Activated effector memory CD4-positive, alpha-beta T cell treated with Interleukin-2 at 50 U/mL for 16 hours (primary cell): ENCODE measurements at places on chromosomes 4 and X.

DNA sequence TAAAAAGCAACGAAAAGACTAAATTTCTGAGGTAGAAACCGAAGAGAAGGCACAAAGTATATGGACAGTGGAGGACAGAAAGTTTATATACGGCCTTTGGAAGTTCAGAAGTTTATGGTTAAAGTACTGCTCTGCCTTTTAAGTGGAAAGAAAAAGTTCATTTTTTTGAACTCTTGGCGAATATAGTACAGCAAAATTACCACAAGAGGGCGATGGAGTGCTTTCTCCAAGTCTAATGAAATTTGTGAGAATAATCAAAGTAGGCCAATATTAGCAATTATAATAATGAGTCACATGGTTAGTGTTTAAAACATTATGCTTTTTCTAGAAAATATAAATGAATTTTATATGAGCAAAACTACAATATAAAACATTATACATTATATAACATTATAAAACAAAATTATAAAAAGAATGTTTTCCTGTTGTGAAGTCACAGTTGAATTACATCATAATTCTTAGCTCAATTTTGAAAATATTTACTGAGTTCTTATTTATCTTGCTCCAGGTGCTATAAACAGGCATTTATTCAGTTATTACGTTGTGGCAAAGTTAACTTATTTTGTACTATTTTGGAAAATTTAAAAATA, 136.2 kb upstream of the BMPR1B start:
- no peak for DNase-seq

GRCh38 chr4:101238706-101239105, 108.6 kb downstream of the PPP3CA start:
- no peak for DNase-seq

GRCh38 chr4:168221301-168221700, 97.3 kb downstream of the DDX60 start:
- no peak for DNase-seq

DNA sequence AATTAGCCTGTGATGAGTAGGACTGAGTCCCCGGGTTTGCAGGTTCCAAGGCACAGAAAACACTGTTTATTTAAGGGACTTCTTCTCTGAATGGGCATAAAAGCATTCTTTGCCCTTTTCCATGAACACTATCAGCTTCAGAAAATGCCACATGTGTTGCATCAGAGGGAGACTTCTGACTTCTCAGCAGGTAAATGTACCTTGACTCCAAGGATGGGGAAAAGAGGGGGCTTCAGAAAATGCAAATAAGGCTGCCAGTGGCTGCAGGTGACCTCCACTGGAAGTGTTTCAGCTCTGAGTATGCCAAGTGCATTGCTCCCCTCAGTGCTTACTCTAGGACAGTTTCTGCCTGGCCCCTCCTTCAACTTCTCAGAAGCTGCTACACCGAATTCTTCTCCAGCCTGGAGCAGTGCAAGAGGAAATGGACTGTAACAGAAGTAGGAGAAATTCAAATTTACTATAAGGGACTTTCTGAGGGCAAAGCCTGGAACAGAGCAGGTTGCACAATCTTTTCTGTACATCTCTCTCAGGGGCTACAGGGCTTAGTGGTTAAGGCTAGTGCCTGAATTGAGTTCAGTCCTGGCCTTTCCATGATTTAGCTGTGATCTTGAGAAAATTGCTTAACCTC, 233.2 kb downstream of the PTTG2 start:
- DNase-seq: no peak

DNA sequence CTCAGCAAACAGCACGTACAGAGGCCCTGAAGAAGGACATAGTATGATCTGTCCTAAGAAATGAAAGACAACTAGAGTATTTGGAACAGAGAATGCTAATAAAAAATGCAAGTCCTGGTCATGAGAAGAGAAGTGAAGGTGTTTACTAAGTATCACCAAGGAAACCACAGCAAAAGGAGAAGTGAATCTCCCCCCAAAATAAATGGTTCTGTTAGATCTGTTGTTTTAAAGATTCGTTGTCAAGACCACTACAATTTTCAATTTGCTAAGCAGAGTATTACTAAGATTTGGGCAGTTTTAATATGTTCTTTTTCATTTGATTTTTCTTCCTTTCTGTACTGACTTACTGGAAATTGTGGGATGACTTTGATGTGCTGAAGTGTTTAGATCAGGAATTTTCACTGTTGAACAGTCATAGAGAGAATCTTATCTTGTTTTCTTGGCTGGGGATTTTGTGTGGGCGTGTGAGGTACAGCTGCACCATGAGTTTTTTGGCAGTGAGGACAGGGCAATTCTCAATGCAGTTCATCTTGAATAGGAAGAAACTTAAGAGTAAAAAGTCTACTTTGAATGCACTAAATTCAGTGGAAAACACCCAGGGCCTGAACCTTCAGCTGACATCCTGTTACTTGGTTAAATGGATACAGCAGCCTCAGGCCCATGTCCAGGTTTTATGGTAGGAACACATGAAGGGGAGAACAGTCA, 132.2 kb downstream of the STIM2 start:
- DNase-seq: no peak

GRCh38 chr4:152909901-152910300, 26.2 kb upstream of the FHDC1 start:
- no peak for DNase-seq

- no peak for DNase-seq
These were observed 85.9 kb upstream of the HELT start for GRCh38 chr4:184932343-184932742.

DNA sequence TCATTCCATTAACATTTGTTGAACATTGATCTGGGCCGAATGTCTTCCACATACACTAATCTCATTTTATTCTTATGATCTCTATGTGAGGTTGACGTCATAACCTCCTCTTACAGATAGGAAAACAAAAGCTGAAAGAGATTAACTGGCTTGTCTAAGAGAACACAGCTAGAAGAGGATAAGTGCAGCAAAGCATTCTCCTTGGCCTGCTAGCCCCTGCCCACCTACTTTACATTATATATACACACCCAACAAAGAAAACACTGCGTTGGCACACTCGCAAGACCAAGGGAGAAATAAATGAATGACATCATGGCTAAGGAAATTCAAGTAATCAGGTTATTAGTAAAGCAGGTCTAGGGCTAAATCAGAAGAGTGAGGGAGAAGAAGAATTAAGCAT, 138.4 kb downstream of the PARM1 start:
- no peak for DNase-seq

DNA sequence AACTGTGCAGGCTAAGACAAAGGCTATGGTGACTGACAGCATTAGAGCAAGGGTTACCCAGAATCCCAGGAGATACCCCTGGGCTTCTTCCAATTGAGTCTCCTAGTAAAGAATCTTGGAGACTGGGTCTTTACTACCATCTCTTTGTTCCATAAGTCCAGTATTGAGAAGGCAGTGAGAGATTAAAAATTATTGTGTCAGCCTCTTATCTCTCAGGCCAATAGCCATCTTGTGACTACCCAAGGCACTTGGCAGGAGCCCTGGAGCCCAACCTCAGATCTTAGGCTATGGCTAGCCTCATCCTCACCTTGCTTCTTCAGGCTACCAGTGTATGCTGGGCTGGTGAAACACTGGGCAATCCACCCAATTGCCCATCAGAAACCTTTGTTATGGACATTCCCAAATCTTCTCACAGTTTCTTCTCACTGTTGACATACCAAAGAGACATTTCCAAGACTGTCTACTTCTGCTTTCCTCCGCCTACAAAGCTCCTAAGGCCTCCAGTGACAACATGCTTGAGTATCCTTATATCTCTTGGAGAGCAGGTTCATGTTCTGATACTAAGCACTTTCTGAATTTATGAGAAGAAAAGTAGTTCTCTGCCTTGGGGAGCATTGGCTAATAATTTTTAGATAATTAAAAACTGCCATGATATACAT, 76.3 kb upstream of the STIM2 start:
- no peak for DNase-seq

GRCh38 chr4:14659286-14659685, 343.0 kb upstream of the CPEB2 start:
- no peak for DNase-seq

- no peak for DNase-seq
These were observed 333.8 kb downstream of the ANK2 start for GRCh38 chr4:113383111-113383785.

DNA sequence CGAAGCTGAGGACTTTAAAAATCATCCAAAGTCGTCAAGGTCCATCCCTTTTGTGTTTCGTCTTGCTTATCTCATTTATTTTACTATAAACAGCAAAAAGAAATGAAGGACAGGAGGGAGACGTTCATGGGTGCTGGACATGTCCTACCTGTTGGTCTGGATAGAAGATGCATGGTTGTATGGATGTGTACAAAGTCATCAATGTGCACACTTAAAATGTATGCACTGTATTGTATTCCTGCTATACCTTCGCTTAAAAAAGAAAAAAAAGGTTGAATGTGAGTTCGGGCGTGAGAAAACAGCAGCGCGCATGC, 313 bp upstream of the BLOC1S4 start:
- no peak for DNase-seq

GRCh38 chr4:38868059-38868960, 704 bp downstream of the FAM114A1 start:
- DNase-seq: no peak

DNA sequence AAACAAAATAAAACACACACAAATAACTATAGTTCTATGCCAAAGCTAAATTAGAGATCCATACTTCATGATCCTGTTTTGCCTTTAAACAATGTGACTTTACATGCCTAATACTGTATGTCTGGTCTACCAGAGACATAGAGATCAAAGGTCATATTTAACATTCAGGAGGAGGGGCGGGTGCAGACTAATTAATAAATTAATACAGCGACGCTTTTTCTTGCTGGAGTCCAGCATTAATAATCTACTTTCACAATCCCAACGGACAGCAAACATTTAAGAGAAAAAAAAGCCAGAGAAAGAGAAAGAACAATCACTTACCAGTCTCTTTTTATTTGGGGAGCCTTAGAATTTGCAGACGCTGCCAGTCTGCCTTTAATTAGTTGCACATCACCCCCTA, 509 bp downstream of the CXXC4 start:
- no peak for DNase-seq

- no peak for DNase-seq
These were observed 62.5 kb downstream of the NSD2 start for GRCh38 chr4:1933700-1934099.

DNA sequence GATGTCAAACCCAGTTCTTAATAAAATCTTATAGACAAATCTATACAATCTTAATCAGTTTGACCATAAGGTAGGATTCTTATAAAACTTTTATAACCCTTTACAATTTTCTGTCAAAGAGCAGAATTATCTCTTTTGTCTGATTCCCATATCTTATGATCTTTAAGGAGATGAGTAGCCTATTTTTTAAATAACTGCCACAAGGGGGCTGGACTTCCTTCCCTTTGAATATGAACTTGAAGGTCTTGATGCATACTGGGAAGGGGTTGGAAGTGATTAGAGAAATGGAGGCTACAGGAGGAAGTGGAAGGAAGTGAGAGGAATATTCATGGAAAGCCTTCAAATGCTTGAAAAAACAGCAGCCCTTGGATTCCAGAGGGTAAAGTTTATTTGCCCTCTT, 111.1 kb downstream of the APOOL start:
- DNase-seq: no peak

DNA sequence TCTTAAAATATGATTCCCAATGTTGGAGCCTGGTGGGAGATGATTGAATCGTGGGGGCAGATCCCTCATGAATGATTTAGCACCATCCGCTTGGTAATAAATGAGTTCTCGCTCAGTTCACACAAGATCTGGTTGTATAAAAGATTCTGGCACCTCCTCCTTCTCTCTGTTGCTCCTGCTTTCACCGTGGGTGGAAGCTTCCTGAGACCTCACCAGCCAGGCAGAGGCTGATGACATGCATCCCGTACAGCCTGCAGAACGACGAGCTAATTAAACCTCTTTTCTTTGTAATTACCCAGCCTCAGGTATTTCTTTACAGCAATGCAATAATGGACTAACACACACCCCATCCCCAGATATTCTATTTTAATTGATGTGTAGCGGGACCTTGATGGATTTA, 162.2 kb downstream of the NPFFR2 start:
- DNase-seq: no peak

DNA sequence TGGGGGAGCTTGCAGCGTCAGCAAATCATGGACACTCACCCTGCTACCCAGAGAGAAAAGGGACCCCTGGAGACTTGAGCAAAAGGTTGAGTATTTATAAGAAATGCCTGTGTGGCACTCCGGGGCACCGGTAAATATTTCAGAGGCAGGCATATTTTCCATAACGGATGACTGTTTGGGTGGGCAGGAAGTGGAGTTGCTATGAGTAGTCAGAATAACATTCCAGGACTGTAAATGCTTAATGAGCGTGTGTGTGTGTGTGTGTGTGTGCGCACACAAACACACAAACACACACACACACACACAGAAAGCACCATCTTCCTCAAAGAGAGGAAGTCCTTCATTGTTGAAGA, 74.6 kb downstream of the MXRA5 start:
- DNase-seq: no peak

- no peak for DNase-seq
These were observed 88.4 kb downstream of the WDFY3 start for GRCh38 chr4:84878090-84878489.

- no peak for DNase-seq
These were observed 1.7 kb downstream of the HCFC1 start for GRCh38 chrX:153969904-153970356.

DNA sequence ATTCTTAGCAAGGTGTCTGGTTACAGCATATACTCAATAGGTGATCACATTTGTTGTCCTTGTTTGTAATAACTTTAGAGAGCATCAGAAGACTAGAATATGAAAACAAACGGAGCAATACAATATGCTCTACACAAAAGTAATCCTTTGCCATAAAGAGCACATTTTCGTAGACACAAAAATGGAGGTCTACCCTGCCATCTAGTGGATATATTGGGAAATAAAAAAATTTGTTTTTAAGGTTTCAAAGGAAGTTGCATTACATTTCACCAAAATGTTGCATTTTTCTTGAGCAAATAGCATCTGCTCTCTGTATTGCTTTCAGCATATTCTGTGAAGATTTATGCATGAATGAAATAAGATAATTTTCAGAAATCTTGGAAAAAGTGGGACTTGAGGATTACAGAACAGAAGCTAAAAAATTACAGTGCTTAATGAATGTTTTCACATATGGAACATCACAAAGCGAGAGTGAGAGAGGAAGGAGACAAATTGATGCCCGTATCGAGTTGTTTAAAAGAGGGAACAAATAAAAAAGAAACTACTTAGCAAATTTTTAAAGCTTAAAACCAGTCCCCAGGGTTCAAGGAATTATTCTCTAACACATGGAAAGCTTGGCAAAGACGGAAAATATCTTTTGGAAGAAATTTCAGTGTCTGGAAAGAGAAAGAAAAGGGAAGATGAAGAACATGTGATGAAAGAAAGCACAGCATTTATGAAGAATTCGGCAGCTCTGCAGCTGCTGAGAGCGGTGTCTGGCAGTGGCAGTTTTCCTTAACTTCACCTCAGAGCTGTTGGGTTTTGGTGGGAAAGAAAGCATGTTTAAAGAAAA, 390.1 kb downstream of the ANKRD50 start:
- no peak for DNase-seq

- DNase-seq: no peak
These were observed 16.5 kb downstream of the MCF2 start for GRCh38 chrX:139691493-139691842.

- DNase-seq: no peak
These were observed 835 bp downstream of the TMEM185A start for GRCh38 chrX:149630681-149631233.

GRCh38 chr4:172780566-172781081, 388.0 kb upstream of the GALNT7 start:
- DNase-seq: no peak
